ENCODE measurements at places on chromosomes 5 and 9. TPM values are rescaled to one million over a fixed set of nuclear protein-coding genes. Genes with fewer than 3 reads are reported as not detected.

Gene ANKRD34B
- polyA plus RNA-seq, result not detected

Gene PCDHB10
- polyA plus RNA-seq, result 0.05 TPM

Gene CDKN2A
- polyA plus RNA-seq, result 65.3 TPM

Gene RGP1
- 19.8 TPM for polyA plus RNA-seq

Gene PRSS3
- 34.6 TPM for polyA plus RNA-seq
